ENCODE measurements at places on chromosomes 6 and 20.

DNA sequence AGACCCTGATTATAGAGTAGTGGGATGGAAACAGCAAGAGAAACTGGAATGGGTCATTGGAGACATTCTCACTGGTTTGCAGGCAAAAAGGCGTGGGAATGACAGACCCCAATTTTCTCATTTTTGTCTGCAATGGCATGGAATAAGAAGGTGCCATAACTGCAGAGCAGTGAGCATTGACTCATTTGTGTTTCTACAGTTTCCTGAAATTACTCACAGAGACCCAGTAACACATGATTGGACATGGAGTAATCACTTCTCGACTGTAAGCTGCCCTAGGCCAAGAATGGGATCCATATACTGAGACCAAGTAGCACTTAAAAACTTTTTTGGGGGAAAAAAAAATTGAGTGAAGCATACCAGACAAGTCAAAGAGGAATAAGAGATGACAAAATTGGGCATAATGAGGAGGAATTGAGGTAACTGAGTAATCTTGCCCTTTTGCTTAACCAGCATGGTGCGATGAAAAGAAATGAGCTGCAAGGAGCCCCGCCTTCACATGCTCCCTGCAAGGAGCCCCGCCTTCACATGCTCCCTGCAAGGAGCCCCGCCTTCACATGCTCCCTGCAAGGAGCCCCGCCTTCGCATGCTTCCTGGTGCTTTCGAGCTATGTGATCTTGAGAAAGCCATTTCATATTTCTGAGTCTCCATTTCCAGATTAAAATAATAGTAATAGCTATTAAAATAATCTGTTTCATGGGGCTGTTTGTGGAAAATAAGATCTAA is 44.1 kb downstream of the NHSL1 start:
- no peak for DNase-seq

- DNase-seq, result no peak
Observed at GRCh38 chr20:31851240-31851955, 6.0 kb upstream of the FOXS1 start.

GRCh38 chr6:56708810-56709597 is 66.3 kb upstream of the DST start:
- DNase-seq, result no peak

DNA sequence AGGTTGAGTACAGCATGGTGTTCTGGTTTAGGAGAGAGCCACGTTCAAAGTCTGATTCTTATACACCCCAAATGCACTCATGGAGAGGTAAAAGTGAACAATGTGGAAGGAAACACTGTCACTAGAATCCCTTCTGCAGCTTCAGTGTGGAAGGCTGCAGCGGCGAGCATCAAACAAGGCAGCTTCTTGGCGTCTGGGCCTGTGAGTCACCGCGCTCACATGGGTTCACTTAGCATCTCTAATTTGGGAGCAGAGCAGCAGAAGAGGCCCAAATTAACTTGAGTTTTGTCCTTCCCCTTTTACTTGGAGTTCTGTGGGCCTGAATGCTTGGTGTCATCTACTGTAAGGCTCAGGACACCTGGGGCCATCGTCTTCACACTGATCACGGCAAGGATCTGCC is 10.9 kb upstream of the E2F1 start:
- DNase-seq, result no peak

DNA sequence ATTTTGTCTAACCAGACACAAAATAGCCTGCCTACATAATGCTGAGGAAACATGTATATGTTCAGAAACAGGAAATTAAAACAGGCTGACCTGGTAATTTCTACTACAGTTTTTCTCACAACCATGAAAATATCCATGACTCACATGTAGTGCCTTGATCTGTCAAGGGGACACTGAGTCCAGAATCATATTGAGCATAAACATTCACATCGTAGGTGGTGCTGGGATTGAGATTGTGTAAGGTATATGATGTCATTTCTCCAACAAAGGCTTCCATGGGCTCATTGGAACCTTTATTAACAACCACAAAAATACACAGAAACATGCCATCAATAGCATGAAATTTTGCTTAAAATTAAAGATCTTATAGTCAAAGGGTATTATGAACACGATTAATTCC is 80.9 kb downstream of the COL12A1 start:
- no peak for DNase-seq

DNA sequence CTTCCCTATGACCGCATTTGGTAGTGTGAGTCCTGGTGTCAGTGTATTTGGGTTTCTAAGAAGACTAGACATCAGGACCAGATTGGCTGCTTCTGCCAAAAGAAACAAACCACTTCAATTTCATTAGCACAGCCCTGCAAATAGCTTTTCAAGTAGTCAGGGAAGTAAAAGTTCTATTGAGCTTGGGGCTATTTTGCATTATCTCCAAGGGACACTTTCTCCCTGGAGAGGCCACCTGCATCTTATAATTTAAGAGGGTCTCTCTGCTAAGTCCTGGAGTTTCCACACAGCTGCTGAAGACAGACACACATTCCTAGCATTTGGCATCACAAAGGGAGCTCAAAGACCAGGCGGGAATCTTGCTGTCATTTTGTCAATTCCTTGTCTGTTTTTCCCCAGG is 141.2 kb downstream of the BMP2 start:
- no peak for DNase-seq

DNA sequence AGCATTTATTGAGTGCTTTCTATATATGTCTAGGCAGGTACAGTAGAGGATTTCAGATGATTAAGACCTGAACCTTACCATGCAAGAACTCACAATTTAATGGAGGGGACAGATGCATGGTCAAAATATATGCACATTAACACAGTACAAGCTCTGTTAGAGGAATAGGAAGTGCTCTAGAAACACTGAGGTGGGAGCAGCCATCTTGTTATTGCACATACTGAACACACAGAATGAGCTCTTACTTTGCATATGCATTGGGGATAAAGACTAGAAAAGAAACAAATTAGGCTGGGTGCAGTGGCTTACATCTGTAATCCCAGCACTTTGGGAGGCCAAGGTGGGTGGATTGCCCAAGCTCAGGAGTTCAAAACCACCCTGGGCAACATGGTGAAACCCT is 438.3 kb downstream of the UTRN start:
- DNase-seq, result no peak

DNA sequence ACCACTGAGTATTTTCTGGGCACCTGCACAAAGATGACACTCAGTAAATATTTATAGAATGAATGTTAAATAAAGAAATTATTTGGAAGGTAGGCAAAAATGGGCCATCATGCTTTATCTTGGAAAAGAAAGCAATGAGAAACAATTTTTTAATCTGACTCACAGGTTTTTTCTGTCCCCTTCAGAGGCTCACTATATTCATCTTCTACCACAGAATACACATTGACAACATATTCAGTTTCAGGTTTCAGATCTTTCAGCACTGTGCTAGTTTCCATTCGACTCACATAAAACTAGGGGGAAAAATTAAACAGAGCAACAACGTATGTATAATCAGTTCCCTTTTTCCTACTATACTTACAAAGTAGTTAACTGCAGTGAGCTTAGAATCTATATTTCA is 58.3 kb downstream of the COL12A1 start:
- no peak for DNase-seq

DNA sequence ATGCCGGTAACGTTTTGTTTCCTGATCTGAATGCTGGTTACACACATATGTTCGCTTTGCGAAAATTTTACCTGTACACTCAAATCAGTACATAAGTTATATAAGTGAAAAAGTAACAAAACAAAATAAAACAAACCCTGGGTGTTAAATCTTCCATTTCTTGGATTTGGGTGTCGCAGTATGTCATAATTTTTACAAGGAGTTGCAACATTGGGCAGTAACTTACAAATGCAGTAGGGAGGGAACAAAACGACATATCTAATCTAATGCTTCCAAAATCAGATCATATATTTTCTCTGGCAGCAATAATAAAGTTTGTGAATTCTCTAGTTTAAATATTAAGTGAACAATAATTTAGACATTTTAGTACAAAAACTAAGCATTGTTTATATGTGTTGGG is 25.2 kb downstream of the SNX14 start:
- no peak for DNase-seq

- DNase-seq, result no peak
Observed at GRCh38 chr6:40108736-40109135, 174.5 kb upstream of the MOCS1 start.

DNA sequence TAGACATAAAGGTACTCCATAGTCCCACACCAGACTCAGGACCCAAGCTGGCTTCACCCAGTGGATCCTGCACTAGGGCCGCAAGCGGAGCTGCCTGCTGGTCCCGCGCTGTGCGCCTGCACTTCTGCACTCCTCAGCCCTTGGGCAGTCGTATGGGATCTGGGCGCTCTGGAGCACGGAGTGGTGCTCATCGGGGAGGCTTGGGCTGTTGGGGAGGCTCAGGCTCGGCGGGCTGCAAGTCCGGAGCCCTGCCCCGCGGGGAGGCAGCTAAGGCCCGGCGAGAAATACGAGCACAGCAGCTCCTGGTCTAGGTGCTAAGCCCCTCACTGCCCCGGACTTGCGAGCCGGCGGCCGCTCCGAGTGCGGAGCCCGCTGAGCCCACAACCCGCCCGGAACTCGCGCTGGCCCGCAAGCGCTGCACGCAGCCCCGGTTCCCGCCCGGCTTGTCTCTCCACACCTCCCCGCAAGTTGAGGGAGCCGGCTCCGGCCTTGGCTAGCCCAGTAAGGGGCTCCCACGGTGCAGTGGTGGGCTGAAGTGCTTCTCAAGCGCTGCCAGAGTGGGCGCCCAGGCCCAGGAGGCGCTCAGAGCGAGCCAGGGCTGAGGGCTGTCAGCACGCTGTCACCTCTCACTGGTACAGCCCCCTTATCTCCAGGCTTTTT is 33.4 kb upstream of the GCNT2 start:
- DNase-seq, result no peak

DNA sequence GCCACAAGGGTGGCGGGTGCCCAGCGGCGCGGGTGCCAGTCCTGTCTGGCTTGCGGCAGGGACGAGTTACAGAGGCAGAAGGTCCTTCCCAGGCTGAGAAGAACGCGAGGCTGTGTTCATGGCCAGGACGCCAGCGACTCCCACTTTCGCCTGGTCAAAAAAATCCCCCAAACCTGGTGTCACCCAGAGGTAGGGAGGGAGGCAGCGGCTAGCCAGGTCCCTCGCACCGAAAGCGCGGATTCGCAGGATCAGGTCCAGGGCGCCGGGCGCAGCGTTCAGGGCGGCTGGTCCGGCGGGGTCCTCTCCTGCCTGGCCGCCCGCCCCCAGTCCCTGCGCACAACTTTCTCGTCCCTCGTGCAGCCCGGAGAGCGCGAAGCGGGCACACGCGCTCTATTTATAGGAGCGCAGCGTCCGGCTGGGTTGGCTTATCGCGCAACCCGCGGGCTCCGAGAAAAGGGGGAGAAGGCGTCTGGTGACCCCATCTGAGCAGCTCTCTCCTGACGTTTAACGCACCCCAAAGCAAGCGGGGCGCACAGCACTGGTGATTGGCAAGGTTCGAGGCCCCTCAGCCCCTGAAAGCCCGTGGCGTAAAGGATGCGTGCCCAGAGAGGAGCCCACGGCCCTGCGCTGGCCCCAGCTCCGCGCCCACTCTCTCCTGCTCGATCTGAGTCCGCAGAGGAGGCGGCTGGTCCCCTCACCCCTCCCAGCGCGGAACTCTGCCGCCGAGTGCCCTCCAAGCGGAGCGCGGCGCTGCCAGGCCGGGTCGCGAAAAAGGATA is 519 bp downstream of the CBLN4 start:
- DNase-seq, result no peak

- no peak for DNase-seq
Observed at GRCh38 chr6:71190809-71191208, 97.8 kb upstream of the OGFRL1 start.

GRCh38 chr6:165819394-165819793 is 156.4 kb upstream of the PDE10A start:
- no peak for DNase-seq

DNA sequence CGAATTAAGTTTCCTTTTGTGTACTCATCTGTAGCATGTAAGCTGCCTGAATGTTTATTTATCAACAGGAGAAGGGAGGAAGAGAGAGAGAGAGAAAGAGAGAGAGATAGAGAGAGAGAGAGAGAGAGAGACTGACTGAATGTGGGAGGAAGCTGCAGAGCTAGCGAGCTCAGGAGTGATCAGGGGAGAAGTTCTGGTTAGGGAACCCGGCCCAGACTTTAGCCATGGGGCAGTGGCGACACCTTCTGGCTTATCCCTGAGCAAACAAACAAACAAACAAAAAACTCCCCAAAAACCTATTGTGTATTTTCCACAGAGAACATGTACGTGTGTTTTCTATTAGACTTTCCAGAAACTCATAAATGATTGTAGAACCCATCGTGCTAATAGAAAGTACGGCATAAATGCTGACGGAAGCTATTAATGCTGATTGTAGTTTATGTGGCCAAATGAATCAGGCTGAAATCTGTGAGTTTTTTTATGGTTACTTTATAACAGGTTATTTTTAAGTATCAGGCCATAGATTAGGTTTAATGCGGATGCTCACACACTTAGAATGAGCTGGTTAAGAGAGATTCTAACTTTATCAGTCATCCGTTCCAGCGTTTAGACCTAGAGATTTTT is 92.8 kb downstream of the CLIC5 start:
- no peak for DNase-seq

- no peak for DNase-seq
Observed at GRCh38 chr6:12208190-12208589, 82.0 kb upstream of the EDN1 start.

GRCh38 chr6:34970957-34971356 is 81.9 kb downstream of the ANKS1A start:
- DNase-seq, result no peak

GRCh38 chr20:21184819-21185218 is 58.9 kb downstream of the KIZ start:
- DNase-seq, result no peak

DNA sequence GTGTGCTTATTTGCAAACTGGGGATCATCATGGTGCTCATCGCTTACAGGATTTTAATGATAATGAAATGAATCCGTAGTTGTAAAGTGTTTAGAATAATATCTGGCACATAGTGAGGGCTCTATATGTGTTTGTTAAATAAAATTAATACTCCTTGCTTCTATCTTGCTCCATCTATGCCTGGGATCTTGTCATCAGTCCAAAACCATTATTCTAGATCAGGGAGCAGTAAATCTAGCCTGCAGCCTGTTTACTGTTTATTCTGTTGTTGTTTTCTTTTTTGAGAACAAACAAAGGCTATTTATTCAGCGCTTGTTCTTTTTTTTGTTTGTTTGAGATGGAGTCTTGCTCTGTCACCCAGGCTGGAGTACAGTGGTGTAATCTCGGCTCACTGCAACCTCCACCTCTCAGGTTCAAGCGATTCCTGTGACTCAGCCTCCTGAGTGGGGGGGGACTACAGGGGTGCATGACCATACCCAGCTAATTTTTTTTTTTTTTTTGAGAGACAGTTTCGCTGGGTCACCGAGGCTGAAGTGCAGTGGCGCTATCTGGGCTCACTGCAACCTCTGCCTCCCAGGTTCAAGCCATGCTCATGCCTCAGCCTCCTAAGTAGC is 8.1 kb downstream of the ACOT8 start:
- DNase-seq, result no peak

DNA sequence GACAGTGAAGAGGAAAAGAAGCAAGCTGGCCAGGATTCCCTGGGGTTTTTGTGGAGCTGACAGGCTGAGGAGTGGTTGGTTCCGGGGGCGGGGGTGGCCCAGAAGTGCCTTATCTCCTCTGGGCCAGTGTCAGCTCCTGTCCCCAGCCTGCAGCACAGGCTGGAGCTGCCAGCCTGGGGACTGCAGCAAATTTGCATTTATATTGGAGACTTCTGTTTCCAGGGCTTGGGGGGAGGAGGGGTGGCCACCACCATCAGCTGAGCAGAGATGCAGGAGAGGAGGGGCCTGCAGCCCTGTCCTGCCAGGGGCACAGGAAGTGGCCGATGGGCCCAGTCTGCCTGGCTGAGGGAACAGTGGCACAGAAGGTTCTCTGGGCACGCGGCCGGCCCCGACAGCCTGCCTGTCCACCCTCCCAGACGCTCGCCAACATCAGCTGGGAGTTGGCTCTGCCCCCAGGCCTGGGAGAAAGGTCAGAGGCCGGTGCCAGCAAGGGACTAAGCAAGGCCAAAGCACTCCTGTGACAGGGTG is 24.3 kb upstream of the SCRT2 start:
- no peak for DNase-seq
